ENCODE measurements at places on chromosomes 4 and X.

- DNase-seq: no peak
Observed at GRCh38 chrX:41722816-41723618, 964 bp upstream of the GPR82 start.

DNA sequence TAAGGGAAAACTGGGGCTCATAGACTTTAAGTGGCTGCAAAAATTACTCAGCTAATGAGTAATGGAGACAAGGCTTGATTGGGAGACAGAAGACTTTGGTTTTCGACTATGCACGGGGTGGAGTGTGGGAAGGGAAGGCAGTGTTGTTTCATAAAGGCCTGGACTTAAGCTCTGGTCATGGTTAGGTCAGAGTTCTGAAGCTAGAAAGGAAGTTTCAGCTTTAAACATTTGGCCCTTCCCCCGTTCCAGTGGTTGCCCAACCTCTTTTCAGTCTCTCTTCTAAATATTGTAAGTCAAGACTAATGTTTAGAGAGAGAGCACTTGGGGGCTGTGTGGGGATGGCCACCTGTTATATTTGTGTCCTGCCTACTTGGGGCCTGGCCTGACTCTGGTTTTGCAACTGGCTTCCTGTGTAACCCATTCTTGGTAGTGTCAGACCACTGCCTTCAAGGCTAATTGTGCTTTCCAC is 21.0 kb downstream of the MSN start:
- DNase-seq: no peak

DNA sequence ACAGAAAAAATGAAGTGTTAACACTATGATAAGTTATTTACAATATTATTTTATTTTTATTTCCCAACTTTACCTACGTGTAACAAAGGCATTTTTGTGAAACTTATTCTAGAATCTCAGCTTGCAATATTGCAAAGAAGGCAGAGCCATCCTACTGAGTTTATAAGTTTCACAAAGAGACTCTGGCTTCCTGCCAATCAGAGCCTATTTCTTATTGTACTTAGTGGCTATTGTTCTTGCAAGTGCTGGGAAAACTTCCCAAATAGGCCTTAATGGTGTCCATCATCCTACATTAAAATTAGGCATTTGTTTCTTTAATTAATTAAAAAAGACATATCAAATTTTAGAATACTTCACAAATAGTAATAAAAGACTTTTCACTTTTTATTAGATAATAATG is 233.2 kb downstream of the EPHA5 start:
- DNase-seq: no peak

DNA sequence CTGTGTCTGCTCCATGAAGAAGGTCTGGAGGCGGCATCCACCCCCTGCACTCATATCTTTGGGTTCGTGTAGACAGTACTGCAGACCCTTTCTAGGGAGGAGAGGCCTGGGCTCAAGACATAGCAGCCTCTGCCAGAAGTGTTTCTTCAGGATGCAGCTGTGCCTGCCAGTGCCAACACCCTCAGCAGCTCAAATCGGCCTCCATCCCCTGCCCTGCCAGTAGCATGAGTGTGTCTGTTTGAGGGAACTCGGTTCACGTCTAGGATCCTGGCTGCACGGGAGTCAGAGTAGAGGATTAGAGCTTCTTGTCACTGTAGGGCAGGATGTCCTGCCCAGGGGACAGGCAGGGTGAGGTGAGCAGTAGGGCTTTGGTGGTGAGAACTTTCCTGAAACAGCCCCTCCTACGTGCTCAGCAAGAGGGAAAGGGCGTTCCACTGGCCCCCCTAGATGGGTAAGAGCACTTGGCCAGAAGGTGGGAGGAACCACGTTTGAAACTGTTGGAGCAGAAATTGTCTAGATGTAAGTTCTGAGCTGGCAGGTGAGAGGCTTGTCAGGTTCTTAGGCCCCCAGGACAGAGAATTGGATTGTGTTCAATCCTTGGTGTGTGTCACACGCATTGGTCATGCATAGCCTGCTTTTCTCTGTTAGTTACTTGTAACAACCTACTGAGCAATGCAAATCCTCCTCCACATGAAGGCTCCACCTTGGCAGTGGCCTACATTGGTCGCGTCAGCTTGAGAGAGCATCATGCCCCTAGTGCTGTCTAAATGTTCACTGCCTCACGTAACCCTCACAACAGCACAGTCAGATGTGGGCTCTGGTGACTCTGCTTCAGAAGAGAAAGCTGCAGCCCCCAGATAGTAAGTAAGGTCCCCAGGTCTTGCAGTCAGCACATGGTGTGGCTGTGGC is 25.8 kb upstream of the FAM193A start:
- DNase-seq: no peak

- no peak for DNase-seq
Observed at GRCh38 chr4:17286752-17287460, 225.0 kb downstream of the QDPR start.

GRCh38 chrX:105302246-105302645 is 81.8 kb upstream of the TEX13A start:
- no peak for DNase-seq

- no peak for DNase-seq
Observed at GRCh38 chr4:67575232-67576058, 16.9 kb downstream of the STAP1 start.

DNA sequence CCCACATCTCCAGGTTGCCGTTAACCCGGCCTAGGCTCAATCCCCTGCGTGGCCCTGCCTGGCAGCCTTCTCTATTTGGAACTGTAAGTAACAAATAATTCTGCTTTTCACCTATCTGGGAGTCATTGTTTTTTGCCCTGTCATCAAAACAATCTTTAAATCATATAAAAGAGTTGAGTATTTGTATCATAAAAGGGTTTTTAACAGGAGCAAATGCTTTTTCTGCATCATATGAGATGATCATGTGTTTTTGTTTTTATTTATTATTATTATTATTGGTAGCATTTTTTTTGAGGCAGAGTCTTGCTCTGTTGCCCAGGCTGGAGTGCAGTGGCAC is 10.0 kb upstream of the TLR3 start:
- no peak for DNase-seq
